ENCODE measurements at places on chromosomes 11 and 22. TPM values are rescaled to one million over a fixed set of nuclear protein-coding genes. Genes with fewer than 3 reads are reported as not detected.

- no peaks in the 10 kb centered on the region for H3K27me3 ChIP-seq
- no peaks in the 10 kb centered on the region for H3K36me3 ChIP-seq
- H3K4me3 ChIP-seq, result no peak overlapping the region
- no peak for DNase-seq
- no peak overlapping the region for H3K27ac ChIP-seq
- peaks cover 14% of the 10 kb centered on the region for H3K4me1 ChIP-seq
These were observed 2.8 kb upstream of the TAB1 start for GRCh38 chr22:39396797-39397195.

MRPL17 gene
- total RNA-seq, result 49.8 TPM

- H3K36me3 ChIP-seq, result no peaks in the 10 kb centered on the region
- no peak overlapping the region for H3K27ac ChIP-seq
- no peaks in the 10 kb centered on the region for H3K27me3 ChIP-seq
- DNase-seq, result no peak
These were observed 811 bp downstream of the LRRC4C start for GRCh38 chr11:41458641-41459040.

DNA sequence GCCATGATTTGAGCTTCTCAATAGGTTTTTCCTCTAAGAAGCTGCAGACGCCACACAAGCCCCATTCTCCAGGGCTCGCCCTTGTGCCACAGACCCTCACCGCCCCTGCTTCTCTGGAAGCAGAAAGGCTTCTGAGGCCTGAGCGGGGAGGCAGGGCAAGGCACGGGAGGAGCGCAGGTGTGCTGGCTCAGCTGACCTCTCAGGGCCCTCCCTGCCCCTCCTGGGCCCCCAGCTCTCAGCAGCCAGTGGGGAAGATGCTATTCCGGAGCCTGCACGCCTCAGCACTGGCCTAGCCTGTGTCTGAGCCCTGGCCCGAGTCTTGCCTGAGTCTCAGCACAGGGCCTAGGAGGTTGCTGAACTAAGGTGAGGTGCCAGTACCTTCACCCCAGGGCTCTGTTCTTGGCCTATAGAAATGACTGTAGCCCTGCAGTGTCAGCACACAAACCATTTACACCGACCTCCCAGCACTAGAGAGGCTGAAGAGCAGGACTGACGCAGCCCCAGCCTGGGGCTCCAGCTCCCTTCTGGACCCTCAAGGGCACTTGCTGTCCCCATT, 47.1 kb upstream of the LMO1 start:
- no peak overlapping the region for H3K27ac ChIP-seq
- H3K4me1 ChIP-seq, result no peaks in the 10 kb centered on the region
- no peak overlapping the region for H3K4me3 ChIP-seq
- DNase-seq, result no peak

Measured in osteocyte (in vitro differentiated cells).